ENCODE measurements at places on chromosomes 13 and 19.
A peak's percentile ranks its signal among the peaks of the same experiment; 100 is the strongest.

GRCh38 chr13:27264181-27264580 lies 6.4 kb upstream of the RASL11A start:
- peak; percentile 34 for DNase-seq

DNA sequence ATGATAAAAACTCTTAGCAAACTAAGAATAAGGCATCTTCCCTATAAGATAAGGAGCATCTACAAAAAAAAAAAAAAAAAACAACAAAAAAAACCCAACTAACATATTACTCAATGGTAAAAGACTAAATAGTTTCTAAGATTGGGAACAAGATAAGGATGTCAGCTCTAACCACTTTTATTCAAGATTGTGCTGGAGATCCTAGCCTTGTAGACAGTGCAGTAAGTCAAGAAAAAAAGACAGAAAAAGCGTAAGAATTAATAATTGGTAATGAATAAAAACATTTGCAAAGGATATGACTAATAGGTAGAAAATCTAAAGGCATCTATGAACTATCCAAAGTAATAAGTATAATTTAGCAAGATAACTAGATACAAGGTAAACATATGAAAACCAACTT lies 33.0 kb downstream of the ZIC2 start:
- DNase-seq: no peak

- DNase-seq: no peak
These were observed 14.4 kb upstream of the F2RL3 start for GRCh38 chr19:16874250-16874977.

DNA sequence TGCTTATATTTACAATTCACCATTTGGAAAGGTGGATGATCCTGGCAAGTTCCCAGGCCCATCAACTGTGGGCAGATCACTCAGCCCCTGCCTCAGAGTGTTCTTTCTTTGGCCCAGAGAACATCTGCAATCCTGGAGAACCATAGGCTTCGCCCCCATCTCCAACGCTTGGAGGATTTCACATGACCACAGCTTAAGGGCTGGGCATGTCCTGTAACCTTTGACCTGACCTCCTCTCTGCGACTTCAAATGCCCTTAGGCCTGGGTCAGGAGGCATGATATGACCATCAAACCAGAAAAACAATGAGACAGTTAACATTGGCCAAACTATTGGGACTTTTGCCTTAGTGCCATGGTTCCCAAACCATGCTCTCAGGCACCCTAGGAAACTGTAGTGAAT lies 7.2 kb upstream of the MBNL2 start:
- peak; percentile 11 for DNase-seq

GRCh38 chr19:40553885-40554857 lies 22.5 kb upstream of the SHKBP1 start:
- DNase-seq: no peak

DNA sequence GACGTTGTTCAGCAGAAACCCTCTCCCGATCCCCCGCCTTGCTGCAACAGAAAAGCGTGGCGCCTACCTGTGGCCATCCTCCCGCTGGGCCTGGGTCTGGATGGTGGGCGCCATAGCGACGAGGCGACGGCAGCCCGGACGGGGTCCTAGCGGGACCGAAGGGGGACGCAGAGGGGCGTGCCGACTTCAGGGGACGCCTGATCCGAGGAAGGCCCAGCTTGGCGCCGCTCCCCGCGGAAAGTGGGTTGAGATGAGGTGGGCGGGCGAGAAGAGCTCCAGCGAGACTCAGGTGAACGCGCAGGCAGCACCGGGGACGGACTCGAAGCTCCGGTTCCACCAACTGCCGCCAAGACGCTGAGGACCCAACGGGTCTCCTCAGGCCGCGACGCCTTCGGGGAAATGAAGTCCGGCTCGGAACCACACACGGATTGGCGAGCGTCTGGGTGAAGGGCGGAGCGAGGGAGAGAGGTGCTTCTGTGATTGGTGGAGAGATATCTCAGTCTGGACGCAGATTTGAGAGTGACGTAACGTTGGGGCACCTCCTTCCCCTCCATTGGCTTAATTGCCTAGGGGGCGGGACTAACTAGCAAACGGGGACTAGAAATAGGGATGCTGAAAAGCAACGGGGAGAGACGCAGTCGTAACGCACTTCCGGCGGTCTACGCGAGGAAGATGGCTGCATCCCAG lies at the start of the genes MED29 and PAF1:
Gene MED29 (plus strand): TSS at position 628 of the 687 bp plus-strand sequence. CDS start 45 bp downstream, at position 673.
Gene PAF1 (minus strand): TSS at position 356 of the 687 bp plus-strand sequence. CDS start 242 bp downstream, at position 114.
- DNase-seq: peak; percentile 99

DNA sequence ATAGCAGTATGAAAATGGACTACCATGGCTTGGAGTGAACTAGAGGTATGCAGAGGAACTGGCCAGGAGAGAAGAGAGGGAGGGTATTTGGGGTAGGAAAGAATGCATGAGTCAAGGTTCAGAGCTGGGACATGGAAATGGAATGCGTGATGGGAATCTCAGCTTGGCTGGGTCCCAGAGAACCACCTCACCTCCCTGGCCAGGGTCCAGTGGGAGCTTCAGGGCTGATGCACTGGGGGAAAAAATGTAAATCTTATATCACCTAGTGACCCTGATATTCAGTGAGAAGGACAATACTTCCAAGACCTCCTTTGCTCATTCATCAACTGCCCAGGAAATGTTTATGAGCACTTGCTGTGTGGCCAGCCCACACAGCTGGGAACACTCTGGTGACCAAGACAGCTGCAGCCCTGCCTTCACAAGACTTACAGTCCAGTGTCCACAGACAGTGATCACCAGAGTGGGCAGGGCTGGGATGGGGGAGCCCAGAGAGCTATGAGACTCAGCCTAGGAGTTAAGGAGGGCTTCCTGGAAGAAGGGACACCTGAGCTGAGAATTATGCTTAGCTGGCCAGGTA lies 12.8 kb downstream of the IGSF23 start:
- DNase-seq: no peak

DNA sequence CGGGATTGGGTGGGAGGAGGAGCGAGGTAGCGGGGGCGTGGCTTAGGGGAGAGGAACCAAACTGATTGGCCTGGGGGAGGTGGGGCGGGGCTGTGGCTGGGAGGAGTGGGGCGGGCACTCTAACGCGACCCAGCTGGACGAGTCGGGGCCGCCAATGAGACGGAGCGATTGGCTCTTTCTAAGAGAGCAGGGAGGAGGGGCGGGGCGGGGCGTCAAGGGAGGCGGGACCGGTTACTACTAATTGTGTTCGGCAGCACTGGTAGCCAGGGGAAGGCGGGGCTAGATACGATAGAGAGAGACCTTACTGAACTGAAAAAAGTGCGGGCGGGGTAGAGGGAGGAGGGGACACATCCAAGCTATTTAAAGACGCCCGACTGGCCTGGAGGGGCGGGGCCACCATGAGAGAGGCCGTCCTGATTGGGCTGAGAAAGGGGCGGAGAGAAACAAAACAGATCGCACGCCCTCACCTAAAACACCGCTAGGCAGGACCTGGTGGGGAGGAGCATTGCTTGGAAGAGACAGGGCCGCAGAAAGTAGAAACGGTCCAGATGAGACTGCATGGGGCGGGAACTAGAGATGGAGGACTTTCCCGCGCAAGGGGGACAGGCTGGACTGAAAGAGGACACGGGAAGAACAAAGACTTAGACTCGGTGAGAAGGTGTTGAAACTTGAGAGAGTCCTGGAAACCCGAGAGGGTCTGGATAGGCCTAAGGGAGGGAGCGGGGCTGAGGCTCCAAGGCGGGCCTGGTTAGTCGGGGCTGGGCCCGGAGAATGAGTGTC lies at the start of gene KCNC3:
Gene KCNC3 (minus strand): TSS at position 232 of the 780 bp plus-strand sequence. CDS start 295 bp downstream, outside the sequence.
- DNase-seq: peak; percentile 24

GRCh38 chr19:7104747-7105447 lies 35.4 kb downstream of the ZNF557 start:
- DNase-seq: no peak

- DNase-seq: no peak
These were observed 162.5 kb downstream of the KCTD12 start for GRCh38 chr13:76723551-76724232.

- no peak for DNase-seq
These were observed 74.8 kb upstream of the KLHL1 start for GRCh38 chr13:70183041-70183440.

GRCh38 chr19:14425696-14426138 lies 6.6 kb upstream of the DDX39A start:
- no peak for DNase-seq

DNA sequence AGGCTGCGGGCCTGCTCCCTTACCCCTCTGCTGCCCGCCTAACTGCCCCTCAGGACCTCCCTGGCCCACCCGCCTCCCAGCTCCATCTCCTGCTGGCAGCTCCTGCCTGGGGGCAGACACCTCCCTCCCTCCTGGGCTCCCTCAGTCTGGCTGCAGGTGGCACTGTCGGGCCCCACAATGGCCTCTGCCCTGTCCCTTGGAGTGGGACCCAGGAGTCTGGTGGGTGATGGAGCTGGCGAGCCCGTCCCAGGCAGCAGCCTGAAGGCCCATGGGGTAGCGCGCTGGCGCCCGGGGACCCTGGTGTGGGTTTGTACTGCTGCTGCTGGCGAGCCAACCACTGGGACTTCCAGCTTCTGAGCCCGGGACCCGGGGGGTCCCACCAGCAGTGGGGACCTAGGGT lies 83.6 kb downstream of the KDM4B start:
- DNase-seq: no peak

- no peak for DNase-seq
These were observed 55.7 kb upstream of the MEDAG start for GRCh38 chr13:30850204-30850866.

GRCh38 chr19:57239982-57240310 lies 486 bp upstream of the ZNF805 start:
- DNase-seq: no peak

- no peak for DNase-seq
These were observed 10.8 kb downstream of the LCP1 start for GRCh38 chr13:46171217-46171616.

- no peak for DNase-seq
These were observed 7.2 kb upstream of the RHPN2 start for GRCh38 chr19:33071887-33072286.

DNA sequence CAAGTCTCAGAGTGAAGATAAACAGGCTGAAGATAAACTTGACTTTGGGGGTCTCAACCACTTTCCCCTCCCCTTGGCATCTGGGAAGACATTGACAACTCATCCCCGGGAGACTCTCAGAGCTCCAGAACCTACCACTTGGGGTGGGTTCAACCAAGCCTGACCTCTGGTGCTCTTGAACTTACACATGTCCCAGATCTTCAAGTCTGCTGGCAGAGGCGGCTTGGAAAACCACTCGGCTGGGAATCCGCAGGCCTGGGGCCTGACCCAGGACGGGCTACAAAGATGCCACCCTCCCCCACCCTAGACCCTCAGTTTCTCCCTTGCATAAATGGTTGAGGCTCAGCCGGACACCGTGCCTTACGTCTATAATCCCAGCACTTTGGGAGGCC lies 512 bp downstream of the LRRC8E start:
- no peak for DNase-seq

- no peak for DNase-seq
These were observed 100.4 kb downstream of the STK24 start for GRCh38 chr13:98476538-98476966.

DNA sequence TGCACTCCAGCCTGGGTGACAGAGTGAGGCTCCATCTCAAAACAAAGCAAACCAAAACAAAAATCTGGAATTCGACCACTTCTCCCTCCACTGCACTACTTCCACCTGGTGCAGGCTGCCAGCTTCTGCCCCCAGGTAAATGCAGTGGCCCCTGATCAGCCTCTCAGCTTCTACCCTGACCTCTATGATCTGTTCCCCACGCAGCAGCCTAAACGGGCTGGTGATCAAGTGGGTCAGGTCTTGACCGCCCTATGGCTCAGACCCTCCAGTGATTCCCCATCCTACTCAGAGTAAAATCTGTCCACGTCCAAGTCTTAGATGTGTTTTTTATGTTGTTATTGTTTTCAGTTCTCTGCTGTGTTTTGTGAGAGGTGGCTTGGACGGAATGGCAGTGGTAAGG lies 163.9 kb downstream of the KCTD15 start:
- no peak for DNase-seq

DNA sequence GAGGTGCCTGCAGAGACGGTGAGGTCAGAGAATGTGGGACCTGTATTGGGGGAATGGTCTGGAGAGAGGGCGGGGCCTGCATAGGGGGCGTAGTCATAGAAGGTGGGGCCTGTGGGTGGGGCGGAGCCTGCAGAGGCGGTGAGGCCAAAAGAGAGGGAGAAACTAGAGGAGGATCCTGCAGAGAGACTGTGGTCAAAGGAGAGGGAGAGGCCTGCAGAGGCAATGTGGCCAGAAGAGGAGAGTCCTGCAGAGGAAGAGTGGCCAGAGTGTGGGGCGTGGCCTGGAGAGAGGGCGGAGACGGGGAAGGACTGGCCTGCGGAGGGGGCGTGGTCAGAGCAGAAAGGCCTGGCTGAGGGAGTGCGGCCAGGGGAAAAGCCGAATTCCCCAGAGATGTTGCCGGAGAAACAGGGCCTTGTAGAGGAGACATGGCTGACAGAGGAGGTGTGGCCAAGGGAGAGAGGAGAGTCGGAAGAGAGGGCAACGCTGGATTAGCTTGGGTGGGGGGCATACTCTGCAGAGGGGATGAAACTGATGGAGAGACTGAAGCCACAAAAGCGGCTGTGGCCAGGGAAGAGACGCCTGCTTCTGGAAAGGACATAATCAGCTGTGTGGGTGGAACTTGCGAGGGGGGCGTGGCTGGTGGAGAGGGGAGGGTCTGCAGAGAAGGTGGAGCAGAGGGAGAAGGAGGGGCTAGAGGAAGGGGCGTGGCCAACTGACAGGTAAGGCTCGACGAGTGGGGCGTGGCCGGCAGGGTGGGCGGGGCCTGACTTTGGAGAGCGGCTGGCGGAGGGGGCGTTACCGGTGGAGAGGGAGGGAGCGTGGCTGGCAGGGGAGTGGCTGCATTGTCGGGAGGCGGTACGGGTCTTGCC lies 2.5 kb downstream of the PRR36 start:
- DNase-seq: peak; percentile 53

- DNase-seq: no peak
These were observed 3.1 kb downstream of the CD320 start for GRCh38 chr19:8304841-8305621.

DNA sequence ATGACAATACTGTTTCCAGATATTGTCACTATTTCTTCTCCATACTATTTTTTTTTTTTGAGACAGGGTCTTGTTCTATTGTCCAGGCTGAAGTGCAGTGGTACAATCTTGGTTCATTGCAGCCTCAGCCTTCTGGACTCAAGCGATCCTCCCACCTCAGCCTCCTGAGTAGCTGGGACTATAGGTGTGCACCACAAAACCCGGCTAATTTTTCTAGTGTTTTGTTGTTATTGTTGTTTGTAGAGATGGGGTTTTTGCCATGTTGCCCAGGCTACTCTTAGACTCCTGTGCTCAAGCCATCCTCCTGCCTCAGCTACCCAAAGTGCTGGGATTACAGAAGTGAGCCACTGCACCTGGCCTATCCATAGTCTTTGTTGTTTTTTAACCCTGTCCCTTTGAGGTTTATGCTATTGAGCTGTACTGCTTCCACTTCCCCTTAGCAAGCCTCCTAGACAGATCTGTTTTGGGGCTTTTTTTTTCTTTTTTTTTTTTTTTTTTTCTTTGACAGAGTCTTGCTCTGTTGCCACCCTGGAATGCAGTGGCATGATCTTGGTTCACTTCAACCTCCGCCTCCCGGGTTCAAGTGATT lies 27.6 kb upstream of the MAP3K10 start:
- DNase-seq: no peak

DNA sequence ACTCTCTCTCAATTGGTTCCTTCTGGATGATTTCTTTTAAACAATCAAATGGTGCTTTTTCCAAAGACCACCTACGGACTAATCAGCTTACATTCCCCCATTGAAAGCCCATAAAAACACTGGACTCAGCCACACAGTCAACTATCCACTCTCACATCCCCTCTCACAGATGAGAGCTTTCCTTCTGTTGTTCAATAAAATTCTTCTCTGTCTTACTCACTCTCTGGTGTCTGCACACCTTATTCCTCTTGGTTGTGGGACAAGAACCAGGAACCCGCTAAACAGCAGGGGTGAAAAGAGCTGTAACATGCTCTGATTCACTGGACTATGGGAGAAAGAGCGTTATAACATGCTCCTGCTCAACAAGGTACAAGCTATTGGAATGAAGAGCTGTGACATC lies 2896.2 kb downstream of the PCDH9 start:
- no peak for DNase-seq
